Activated T-cell treated with anti-CD3 and anti-CD28 coated beads for 24 hours (primary cell): ENCODE measurements at places on chromosomes 2 and 18.

GRCh38 chr2:42256505-42256904 is 87.4 kb downstream of the EML4 start:
- no peak for DNase-seq

GRCh38 chr2:241598061-241598460 is 38.9 kb downstream of the THAP4 start:
- no peak for DNase-seq

GRCh38 chr2:111708476-111709180 is 175.4 kb downstream of the ANAPC1 start:
- DNase-seq, result no peak

- DNase-seq, result peak; percentile 36
Observed at GRCh38 chr2:30366199-30366691, 80.8 kb upstream of the LCLAT1 start.

- no peak for DNase-seq
Observed at GRCh38 chr18:25827228-25827627, 263.2 kb downstream of the SS18 start.

DNA sequence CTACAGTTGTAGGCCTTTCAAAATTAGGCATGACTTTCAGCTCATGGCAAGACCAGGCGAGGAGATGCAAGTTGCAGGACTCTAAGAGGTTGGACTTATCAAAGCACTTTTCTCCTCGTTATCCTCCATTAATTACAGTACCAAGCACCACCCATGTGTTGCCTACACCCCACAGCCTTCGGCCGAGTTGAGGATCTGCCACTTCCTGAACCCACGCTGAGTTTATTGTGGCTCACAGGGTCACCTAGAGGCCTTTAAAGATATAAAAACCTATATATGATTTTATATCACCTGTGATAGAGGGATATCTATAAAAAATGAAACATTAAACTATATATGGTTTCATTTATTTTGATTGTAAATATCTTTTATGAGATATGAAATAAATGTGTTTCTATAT is 2.6 kb downstream of the UGT1A10 start:
- no peak for DNase-seq

GRCh38 chr18:69557282-69557681 is 156.6 kb downstream of the DOK6 start:
- DNase-seq, result no peak

GRCh38 chr2:240611601-240612210 is 13.6 kb upstream of the GPR35 start:
- no peak for DNase-seq

DNA sequence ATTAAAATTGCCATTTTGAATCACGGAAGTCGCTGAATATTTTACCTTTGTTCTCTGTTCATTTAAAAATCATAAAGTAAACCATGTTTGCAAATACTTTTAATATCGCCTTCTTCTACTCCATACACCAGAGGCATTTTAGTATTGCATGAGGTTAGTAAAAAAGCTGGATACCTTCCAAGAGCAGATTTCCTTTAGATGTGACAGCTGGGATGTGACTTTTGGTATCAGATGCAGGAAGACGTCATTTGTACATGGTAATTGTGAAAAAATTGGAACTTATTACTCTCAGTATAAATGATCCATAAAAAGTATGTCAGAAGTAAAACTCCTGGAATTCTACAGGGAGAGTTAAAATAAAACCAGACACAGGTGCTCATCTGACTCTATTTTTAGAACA is 89.5 kb downstream of the SLC4A10 start:
- DNase-seq, result no peak

- DNase-seq, result no peak
Observed at GRCh38 chr2:128622371-128622770, 303.7 kb upstream of the HS6ST1 start.

- no peak for DNase-seq
Observed at GRCh38 chr2:232042911-232043574, 81.5 kb downstream of the DIS3L2 start.

- DNase-seq, result no peak
Observed at GRCh38 chr2:85355521-85355920, 952 bp downstream of the ELMOD3 start.

DNA sequence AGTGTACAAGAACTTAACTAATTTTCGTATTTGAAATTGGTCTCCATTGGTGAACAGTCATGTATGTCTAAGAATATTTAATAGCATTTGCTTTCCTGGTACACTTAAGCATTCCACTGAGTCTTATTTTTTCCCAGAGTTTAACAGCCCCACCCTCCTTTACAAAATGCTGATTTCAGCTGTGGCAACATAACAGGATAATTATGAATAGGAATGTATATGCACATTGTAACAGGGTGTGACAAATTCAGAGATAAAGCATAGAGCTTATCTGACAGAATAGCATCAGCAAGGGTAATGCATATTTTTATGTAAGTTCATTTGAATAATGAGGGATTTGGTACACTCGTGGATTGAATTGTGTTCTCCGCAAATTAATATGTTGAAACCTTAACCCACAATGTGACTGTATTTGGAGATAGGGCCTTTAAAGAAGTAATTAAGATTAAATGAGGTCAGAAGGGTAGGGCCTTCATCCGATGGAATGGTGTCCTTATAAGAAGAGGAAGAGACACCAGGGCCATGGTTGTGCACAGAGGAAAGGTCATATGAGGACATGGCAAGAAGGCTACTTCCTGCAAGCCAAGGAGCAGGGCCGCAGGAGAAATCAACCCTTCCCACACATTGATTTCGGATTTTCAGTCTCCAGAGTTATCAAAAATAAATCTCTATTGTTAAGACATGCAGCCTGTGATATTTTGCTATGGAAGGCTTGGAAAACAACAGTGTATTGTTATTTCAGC is 439.7 kb upstream of the CDH20 start:
- no peak for DNase-seq

- no peak for DNase-seq
Observed at GRCh38 chr2:111053825-111054515, 66.7 kb upstream of the BCL2L11 start.

DNA sequence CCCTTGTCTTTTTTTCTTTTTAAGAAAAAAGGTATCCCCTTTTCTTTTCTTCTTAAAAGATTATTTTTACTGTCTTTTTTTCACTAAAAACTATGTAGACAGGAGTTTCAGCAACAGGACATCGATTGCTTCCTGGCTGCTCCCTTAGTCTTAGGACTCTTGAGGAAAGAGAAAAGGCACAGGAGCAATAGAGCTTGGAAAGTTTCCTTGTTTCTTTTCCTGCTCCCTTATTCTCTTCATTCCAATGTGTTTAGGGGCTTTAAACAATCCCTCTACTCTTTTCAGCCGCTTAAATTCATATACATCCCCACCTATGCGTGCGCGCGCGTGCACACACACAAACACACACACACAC is 225.9 kb upstream of the FBXO11 start:
- no peak for DNase-seq

- DNase-seq, result no peak
Observed at GRCh38 chr2:28439763-28440162, 47.1 kb downstream of the FOSL2 start.

DNA sequence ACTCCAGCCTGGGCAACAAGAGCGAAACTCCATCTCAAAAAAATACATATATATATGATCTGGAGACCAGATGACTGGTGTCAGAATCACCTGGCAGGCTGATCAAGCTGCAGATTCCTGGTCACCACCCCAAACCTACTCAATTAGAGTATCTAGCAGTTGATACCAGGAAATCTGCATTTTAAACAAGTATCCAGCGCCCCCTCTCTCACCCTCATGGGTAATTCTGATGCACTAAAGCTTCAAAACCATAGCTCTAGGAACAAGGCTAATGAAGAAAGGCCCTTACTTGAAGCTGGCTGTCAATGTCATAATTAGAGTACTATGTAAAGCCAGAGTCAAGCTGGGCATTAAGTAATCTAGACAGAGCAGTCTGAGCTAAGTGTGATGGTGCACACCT is 25.0 kb upstream of the PCBP1 start:
- DNase-seq, result no peak

GRCh38 chr2:33047939-33048338 is 101.2 kb downstream of the LTBP1 start:
- no peak for DNase-seq

DNA sequence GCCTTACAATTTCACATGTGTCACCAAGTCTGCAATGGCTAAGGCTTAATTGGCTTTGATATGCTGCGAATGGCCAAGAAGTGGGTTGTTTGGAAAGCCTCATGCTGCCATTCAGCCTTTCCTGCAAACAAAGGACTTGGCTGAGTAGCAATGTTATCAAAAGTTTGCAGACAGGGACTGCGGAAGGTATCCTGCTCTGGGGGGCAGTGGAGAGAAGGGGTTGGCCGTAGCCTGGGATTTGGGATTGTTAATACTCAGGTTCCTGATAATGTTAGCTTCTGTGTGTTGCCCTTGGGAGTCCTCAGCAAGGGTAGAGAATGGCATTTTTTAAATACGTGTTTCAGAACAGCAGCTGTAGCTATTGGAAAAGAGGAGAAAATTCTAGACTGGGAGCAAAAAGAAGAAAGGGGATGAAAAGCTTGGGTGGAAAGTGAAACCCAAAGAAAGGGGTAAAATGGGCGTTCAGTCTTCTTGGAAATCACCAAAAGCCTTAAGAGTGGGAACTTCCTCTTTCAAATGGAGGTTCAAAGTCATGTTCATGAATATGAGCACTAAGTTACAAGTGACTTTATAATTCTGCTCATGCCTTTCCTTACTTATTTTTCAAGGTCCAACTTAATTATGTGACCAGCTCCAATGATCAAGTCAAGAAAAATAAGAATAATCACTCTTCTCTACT is 325.1 kb downstream of the RNF144A start:
- DNase-seq, result no peak

- no peak for DNase-seq
Observed at GRCh38 chr18:52190631-52191030, 149.4 kb upstream of the DCC start.

DNA sequence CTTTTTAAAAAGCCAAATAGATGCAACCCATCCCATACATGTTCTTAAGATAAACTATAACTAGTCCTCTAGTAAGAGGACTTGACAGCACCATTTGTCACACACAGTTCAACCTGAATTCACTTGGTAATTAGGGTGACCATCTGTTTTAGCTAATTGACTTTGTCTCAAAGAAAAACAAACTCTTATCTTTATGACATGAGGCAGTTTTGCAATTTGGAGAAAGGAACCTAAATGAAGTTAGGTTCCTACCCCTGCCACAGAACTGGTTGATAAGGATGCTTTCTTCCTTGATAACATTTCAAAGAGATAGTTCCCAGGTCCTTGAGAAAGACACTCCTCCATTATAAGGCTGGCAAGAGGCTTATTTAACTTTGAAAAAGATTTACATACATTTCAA is 57.4 kb upstream of the LRRTM1 start:
- DNase-seq, result no peak

DNA sequence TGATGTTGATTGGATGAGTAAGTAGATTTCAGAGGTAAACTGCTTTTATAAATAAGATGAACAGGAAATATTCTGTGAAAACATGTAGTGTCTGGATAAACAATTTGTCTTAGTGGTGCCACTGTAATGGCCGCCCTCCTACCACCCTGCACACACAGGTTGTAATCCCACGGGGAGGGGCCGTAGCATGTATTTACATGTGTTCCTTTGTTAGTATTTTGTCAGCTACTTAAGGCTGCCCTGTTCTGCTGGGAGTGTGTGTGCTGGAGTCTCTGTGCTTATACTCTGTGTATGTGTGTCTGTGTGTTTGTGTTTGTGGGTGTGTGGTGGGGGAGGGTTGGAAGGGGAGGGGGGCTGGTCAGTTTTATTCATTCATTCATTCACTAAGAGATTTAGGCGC is 5.1 kb downstream of the TSHZ1 start:
- DNase-seq, result no peak

GRCh38 chr18:71808616-71809015 is 735.5 kb downstream of the CBLN2 start:
- no peak for DNase-seq

DNA sequence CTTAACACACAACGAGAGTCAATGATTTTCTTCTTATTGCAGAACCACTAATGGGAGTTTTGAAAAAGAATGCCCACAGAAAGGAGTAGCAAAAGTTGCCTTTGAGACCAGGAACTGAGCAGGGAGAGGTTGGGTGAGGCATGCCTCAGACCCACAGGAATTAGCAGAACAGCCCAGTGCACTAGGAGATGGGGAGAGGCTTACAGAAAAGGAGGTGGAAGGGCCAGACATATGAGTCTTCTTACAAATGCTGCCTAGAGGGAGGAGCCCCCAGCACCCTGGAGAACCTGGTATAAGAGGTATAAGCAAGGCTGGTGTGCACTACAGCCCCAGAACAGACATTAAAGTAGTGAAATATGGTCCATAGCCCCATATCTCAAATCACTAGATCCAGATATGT is 162.0 kb downstream of the DTNA start:
- DNase-seq, result no peak

- no peak for DNase-seq
Observed at GRCh38 chr2:234710587-234710986, 213.7 kb upstream of the ARL4C start.

- no peak for DNase-seq
Observed at GRCh38 chr18:10923551-10924070, 225.8 kb downstream of the PIEZO2 start.

DNA sequence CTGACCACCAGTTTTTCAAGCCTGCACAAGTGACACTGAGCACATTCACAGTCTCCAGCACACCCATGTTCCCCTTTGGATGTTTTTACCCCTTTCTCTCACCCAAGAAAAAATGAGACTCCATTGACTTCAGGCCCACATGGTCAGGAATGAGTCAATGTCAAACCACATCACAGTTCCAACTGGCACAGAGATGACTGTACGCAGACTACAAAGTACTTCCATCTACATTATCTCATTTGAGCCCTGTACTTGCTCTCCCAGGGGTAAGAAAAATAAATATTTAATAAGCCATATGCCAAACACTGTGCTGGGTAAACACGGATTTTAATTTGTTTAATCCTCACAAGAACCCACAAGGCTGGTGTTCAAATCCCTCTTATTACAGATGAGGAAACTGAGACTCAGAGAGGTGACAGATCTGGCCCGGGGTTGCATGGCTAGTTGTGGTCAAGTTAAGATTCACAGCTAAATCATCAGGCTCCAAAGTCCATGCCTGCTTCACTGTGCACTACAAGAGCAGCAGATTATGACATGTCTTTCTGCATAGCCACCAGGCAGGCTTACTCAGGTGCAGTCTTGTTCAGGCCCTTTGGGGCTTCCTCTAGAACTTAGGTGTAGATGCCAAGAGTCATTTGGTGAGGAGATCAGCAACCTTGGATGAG is 106.1 kb downstream of the TXNL1 start:
- DNase-seq, result no peak

DNA sequence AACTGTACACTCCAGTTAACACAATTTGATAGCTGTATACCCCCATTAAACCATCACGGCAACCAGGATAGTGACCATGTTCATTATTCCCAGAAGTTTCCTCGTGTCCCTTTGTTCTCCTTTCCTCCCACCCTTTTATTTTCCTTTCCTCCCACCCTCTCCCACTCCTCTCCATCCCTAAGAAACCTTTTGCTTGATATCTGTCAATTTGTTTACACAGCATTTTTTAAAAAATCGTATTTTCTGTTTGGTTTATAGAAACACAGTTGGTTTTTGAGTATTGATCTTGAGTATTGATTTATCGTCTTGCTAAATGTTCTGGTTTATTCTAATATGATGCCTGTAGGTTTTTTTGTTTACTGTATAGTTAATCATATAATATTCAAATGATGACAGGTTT is 119.4 kb downstream of the PHLPP1 start:
- no peak for DNase-seq
